ENCODE measurements at places on chromosomes 11 and 22.

DNA sequence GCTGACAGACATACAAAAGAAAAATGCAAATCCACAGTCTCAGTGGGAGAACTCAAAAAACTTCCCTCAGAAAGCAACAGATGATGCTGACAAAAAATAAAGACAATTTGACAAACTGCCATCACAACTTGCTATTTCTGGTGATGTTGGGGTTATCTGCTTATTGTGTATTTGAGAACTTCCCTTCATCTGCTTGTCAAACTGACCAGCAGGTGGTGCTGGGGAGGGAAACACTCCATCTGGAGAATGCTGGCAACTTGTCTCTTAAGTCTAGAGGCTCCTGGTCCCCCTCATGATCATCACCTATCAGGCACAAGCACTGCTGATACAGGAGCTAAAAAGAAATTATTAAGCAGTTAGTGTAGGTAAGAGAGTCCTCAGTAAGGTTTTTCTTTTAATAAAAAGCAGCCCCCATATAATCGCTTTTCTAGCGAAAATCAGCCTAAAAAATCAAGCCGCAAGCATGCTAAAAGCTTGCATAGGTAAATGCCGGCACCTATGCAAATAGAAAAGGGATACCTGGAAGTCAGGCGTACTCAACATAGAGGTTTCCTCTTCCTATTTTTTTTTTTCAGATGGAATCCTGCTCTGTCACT lies 9.8 kb upstream of the FAM111B start:
- H3K27me3 ChIP-seq, result no peaks in the 10 kb centered on the region
- no peak overlapping the region for H3K4me3 ChIP-seq
- H3K27ac ChIP-seq, result no peak overlapping the region
- H3K36me3 ChIP-seq, result no peaks in the 10 kb centered on the region
- DNase-seq, result peak; percentile 76

GRCh38 chr22:37827056-37827455 lies 3.9 kb downstream of the GALR3 start:
- no peak overlapping the region for H3K27ac ChIP-seq
- H3K36me3 ChIP-seq, result no peaks in the 10 kb centered on the region
- H3K4me1 ChIP-seq, result no peaks in the 10 kb centered on the region
- no peak for DNase-seq
- H3K4me3 ChIP-seq, result no peak overlapping the region
- no peaks in the 10 kb centered on the region for H3K27me3 ChIP-seq

- no peak overlapping the region for H3K4me3 ChIP-seq
- no peaks in the 10 kb centered on the region for H3K27me3 ChIP-seq
- H3K36me3 ChIP-seq, result no peaks in the 10 kb centered on the region
- no peaks in the 10 kb centered on the region for H3K4me1 ChIP-seq
- no peak overlapping the region for H3K27ac ChIP-seq
- peak; percentile 31 for DNase-seq
Observed at GRCh38 chr22:41488076-41488475, 19.2 kb downstream of the ACO2 start.

- H3K27ac ChIP-seq, result no peak overlapping the region
- H3K36me3 ChIP-seq, result no peaks in the 10 kb centered on the region
- no peak overlapping the region for H3K4me3 ChIP-seq
- no peaks in the 10 kb centered on the region for H3K27me3 ChIP-seq
- no peak for DNase-seq
- no peaks in the 10 kb centered on the region for H3K4me1 ChIP-seq
Observed at GRCh38 chr11:64124147-64124546, 41.8 kb downstream of the MACROD1 start.
